ENCODE measurements at places on chromosomes 3 and 15.

DNA sequence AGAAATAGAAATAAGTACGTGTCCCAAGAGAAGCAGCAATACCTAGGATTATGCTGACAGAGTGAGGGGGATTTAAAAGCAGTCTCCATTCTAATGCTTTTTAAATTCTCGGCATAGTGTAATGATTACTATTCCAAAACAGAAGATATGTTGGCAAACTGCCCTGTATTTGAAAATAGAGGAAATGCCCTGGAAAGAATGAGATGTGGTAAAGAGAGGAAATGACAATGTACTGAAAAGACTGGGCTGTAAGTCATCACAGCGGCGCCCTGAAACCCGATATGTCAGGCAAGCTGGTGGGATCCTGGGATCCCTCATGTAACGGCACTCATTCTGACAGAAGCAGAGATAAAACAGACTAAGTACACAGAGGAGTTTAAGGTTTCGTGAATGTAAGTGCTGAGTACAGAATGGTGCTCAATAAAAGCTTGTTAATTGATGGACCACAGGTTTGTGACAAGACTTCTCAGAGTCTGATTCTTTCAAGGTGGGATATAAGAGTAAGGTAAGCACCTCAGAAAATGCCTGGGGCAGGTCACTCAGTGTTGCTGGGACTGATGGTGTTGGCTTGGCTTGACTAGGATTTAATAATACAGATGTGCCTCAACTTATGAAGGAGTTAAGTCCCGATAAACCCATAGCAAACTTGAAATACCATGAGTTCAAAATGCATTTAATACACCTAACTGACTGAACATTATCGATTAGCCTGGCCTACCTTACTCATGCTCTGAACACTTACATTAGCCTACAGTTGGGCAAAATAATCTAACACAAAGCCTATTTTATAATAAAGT lies 91.4 kb downstream of the NFKBIZ start:
- DNase-seq: no peak

DNA sequence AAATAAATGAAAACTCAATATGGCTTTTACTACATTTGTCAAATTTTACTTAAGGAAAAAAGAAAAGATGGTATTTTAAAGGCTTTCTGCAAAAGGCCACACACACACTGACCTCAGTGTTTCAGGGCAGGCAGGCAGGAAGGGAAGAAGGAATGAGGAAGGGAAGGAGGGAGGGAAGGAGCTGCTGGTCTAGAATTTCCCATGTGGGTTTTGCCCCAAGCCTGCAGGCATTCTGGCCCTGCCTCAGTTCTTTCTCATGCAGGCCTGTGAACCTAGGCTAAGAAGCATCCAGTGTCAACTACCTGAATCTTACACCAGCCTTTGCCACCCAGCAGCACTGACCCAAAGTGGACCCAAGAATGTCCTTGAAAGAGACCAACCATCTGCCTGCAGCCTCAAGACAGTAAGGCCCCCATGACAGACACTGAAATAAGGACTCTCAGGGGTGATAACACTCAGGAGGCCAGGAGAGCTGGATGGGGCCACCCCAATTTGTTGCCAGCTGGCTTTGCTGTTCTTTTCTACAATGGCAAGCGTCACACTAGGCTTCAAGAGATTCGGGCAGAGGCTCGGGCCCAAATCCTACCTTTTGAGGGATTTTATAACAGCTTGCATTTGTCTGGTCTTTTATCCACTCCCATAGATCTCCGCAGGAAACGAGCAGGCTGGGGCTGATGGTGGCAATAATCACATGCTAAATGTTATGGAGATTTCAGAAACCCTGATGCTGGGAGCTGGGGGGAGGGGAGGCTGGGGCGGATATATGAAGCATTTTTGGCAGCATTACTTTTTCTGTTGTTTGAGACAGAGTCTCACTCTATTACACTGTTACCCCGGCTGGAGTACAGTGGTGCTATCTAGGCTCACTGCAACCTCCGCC lies 51.4 kb downstream of the XXYLT1 start:
- no peak for DNase-seq

DNA sequence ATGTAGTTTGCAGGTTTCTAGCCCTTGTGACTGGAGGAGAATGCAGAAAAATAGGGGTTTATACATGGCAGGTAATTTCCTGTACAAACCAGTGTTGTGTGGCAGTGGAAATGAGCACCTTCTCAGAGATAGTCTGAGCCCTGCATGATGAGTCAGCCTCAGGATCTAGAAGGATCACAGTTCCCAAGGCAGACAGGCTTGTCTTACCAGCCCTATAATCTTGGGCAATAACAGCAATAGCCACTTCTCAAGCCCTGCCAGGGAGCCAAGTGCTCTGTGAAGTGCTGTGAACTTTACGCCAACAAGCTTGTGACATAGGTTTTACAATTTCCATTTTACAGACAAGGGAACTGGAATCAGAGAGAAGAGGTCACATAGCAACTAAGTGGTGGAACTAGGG lies 89.4 kb downstream of the CD47 start:
- DNase-seq: no peak

GRCh38 chr3:106837616-106838015 lies 539.6 kb upstream of the CCDC54 start:
- DNase-seq: no peak

DNA sequence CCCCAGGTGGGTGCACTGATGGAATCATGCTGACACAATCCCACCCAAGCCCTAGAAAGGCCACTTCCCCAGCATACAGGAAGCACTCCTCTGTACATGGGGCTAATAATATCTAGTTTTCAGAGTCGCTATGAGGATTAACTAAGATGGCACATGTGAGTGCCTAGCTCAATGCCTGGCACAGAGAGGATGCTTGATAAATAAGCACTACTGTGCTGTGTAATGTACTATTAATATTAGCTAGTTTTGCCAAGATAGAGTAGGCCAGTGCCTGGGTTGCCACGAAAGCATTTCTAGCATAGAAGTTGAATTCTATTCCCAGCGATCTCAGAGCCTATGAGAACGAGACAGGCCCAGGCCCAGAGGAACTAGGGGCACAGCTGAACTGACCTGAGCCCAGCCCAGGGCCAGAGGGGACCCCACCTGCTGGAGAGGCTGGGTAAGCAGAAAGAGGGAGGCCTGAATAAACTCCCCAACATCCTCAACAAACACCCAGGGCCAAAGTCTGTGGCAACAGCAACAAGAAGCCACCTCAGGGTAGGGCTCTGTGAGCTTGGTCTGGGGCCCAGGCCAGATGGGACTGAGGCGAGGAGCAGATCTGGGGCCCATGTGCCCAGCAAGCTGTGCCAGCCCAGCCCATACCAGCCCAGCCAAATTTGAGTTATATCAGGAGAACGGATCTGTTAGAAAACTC lies 7.6 kb upstream of the SEMA7A start:
- DNase-seq: no peak

Data from NCI-H1105 (cell line).